Right ventricle myocardium superior (tissue), 1 donor: ENCODE measurements at places on chromosomes 7 and 10. TPM values are rescaled to one million over a fixed set of nuclear protein-coding genes. Genes with fewer than 3 reads are reported as not detected.

DNA sequence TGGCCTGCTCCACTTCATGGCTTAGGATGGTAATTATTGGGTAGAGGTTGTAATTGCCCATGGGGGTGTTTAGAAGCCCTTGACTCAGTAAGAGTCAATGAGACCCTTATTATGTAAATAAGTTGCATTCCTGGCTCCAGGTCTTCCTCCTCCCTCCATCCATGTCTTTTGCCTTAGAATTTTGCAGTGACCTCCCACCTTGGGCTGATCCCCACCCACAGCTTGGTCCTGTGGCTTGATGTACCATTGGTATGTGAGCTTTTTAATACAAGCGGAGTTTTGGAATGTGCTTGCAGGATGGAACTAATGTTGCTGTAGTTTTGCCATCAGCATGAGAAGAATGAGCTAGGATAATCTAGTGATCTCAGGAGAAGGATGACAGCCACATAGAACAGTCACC is 73.2 kb upstream of the DGKI start:
- no peak for DNase-seq

- DNase-seq, result no peak
These were observed 1.9 kb upstream of the BTBD16 start for GRCh38 chr10:122269059-122269687.

GRCh38 chr10:15884447-15884846 is 24.1 kb upstream of the MINDY3 start:
- DNase-seq, result no peak

- DNase-seq, result no peak
These were observed 48.0 kb downstream of the CALD1 start for GRCh38 chr7:134827436-134827835.

GRCh38 chr7:125605241-125605640 is 675.6 kb upstream of the POT1 start:
- DNase-seq, result no peak

DNA sequence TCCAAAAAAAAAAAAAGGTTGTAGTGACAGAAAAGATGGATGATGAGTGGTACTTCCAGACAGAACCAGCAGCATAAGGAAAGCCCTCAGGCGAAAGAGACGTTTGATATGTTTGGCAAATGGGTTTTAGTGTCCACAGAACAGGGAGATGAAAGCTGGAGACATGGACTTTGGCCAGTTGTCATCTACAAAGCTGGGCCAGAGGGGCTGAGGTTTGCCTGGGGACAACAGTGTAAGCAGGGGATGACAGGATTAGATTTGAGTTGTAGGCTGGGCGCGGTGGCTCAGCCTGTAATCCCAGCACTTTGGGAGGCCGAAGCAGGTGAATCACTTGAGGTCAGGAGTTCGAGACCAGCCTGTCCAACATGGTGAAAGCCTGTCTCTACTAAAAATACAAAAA is 47.8 kb upstream of the ELN start:
- DNase-seq, result peak; percentile 29

Gene VPS37D
- 2.7 TPM for total RNA-seq

DNA sequence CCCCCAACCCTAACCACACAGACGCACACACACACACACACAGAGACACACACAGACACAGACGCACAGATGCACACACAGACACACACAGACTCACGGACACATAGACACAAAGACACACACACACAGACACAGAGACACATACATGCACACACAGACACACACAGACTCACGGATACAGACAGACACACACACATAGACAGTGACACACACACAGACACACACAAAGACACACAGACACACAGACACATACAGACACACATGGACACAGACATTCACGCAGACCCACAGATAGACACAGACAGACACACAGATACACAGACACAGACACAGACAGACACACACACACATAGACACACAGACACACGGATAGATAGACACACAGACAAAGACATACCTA is 2.1 kb downstream of the CALML5 start:
- DNase-seq, result no peak

DNA sequence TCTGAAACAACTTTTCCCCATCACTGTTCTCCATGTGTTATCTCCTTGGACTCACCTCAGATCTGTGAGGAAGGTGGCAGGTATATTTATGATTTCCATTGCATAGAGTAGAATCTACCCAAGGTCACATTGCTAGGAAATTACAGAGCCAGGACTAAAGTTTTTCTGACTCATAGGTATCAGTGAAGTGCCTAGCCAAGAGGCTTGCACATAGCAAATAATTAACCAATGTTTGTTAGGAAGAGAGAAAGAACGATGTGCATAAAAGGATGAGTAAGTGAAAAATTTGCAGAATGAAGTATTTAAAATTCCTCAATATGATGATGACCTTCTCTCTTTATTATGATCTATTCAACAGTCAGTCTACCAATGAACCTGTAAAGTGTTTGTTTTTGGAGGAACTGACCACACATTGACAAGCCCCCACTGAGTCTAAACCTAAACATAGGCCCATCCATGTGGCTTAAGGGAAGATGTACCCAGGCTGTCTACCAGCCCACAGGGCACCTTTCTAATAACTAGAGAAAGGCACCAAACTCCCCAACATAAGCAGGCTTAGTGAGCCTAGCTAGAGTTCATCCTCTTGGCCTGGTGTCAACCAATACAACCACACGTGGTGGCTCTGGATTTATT is 252.9 kb upstream of the ZMIZ1 start:
- no peak for DNase-seq

Gene PTN
- total RNA-seq, result 18.8 TPM

Gene INHBA
- 1.9 TPM for total RNA-seq

- no peak for DNase-seq
These were observed 25.0 kb upstream of the CNNM1 start for GRCh38 chr10:99303899-99304861.

DNA sequence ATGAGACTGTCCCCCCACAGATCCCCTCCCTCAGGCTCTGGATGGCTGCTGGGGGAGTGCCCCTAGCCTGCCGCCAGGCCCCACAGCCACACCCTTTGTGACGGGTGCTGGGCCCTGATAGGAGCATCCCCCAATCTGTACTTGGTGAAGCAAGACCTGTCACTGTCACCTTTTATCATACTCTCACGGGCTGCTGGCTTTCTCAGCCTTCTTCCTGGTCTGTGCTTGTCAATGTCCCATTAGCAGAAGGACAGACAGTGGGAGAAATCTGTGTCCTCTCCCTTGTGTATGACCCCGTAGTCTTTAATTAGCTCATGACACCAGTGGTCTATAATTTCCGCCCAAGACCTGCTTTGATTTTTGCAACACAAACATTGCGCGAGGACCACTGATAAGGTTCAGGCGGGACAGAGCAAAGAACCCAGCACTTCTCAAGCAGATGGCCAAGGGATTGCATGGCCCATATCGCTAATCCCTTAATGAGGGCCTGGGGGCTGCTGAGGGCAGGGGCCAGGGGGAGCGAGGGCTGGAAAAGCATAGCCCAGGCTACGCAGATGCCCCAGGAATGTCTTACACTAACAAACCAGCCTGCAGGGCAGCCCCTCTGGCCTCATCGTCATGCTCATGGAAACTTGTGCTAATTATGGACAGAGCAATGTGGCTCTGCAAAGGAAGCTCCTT is 127.8 kb downstream of the PTPN20 start:
- no peak for DNase-seq

Gene UTF1
- not detected for total RNA-seq

DNA sequence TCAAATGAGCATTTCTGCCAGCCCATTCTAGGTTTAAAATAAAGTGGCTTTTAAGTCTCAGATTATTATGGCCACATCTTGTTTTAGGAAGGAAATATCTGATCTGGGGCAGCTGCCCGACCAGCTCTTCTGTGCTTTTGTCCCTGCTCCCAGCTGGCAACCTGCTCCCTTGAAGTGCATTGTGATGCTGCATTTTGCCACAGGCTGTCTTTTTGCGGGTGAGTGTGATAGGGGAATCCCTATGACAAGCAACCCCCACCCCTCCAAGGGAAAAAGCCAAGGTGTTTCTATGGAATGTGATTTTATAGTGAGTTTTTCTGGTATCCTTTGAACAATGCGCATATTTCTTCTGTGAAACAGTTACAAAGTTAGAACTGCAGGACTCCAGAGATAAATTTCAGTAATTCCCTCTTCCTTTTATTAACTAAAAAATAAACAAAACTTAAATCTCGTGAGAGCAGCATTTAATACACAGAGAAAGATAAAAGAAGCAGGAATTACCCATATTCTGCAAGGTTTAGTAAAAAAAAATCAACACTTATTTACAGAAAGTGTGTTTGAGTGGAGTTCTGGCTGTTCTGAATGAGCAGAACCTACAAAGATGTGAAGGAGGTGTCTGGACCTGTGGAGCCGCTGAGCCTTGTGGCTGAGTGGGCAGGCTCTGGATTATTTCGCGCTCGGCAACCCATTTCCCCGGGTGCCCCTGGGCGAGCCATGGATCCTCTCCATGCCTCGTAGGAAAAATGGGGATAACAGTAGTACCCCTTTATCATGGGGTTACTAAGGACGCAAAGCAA is 10.1 kb upstream of the HPS1 start:
- no peak for DNase-seq

GRCh38 chr7:133836666-133837065 is 290.5 kb upstream of the LRGUK start:
- DNase-seq, result no peak

DNA sequence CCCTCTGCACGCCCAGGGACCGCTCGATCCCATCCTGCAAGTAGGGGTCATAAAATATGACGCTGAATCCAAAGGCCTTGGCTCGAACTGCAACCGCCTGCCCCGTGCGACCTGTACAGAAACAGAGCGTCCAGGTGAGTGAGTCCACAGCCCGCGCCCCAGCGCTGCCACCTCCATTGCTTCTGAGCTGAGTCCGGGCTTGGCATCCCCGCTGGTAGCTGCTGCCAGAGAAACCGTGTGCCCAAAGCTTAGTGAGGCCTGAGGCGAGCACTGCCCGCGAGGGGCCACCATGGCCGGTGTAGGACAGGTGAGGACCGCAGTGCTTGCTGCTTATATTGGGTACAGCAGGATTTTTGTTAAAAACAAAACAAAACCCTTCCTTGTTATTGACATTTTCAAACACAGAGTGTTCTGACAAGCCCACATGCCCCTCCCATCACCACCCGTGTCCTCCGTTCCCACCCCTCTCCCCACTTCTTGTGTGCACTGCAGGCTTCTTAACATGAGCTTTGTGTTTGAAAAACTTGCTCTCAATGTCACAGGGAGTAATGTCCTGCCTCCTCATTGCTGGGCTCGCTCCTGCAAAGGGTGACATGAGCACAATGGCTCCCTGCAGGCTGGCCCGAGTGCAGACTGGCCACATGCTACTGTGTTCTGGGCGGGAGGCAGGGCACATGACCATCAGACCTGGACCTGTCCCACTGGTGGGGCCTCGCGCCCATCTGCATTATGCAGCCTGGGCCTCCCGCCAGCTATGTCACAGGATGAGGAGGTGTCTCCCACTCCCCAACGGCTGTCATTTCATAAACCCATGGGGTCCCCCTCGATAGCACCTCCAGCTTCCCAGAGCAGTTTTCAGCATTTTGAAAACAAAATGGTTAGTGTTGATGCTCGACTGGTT is 52.9 kb downstream of the ZRANB1 start:
- peak; percentile 45 for DNase-seq

GRCh38 chr10:98994030-98994429 is 241.6 kb downstream of the HPSE2 start:
- DNase-seq, result no peak

- no peak for DNase-seq
These were observed 441 bp downstream of the FZD8 start for GRCh38 chr10:35641676-35642034.

DNA sequence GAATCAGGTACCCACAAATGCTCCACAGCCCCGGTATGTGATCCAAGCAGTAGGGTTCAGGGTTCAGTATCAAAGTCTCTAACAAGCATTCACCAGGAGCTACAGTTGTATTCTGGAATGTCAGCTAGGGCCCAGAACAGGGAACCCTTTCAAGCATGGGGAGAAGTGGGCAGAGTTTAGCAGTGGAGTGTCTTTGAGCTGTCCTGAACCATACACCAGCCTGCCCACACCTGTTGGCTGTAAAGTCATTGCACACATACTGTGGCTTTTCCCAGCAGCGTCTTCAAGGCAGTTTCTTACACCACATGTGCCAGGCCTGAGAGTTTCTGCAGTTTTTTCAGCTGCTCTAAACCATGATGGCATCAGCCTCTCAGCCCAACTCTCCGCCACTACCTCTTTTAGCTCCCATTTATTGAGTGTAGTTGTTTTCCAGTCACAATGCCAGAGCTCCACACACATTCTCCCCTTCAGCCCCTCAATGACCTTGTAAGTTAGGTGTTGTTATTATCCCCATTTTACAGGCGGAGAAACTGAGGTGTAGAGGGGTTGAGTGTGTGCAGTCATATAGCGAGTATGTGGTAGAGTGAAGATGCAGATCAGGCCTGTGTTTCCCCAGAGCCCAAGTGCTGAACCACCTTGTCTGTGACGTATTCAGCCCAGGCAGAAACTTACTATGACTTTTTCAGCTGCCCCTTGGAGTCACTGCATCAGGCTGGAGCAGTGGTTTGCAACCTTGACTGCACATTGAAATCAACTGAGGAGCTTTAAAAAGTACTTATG is 83.1 kb downstream of the CHN2 start:
- no peak for DNase-seq

DNA sequence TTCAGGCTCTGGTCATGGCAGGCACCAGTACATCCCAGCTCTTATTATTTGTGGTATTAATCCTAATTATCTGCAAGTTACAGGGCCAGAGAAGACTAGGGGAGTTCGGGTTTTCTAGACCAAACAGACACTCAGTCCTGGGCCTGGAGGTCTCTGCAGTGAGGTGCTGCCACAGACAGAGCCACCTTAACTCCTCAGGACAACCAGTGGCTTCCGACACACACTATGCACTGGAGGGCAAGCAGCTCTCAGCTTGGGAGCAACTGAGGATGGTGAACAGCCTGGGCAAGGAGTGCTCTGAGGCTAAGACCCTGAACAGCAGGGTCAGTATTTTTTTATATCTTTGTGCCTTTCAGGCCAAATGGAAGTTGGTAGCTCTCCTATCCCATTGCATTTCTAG is 19.0 kb downstream of the ACTA2 start:
- no peak for DNase-seq

DNA sequence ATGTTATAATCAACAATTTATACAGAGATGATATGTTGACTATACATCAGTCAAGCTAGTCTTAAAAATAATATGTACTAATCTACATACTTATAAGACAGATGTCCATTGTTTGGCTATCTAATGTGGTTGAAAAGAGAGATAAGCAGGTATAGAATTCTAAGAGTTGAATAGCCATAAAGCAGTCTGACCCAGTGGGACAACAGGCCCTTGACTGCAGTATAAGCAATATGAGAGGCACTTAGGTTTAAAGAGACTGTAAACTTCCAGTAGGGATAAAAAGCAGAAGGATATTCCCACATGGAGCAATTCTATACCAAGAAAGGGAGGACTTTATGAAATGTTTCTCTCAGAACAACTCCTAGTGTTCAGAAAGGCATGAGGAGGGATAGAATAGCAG is 139.3 kb downstream of the ELAPOR2 start:
- DNase-seq, result no peak

Gene PHKG1
- 31.3 TPM for total RNA-seq

Gene RNF148
- 0.22 TPM for total RNA-seq
